Germinal center (tissue), 1 donor: ENCODE measurements at places on chromosomes 7 and 10.

DNA sequence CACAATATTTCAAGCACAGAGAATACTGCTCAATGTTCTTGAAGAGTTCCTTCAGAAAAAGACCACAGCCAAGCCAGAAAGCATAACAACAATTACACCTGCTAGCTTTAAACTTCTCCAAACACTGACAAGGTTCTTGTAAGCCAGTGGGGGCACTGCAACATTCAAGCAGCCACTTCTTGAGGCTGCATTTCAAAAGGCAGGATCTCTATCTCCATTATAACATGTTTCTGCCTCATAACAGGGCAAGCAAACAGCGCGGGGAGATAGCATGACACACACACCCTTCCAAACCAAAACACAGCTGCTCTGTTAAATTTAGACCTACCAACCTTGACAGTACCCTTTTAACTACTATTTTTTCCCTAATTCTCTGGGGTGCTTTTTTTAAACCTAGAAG, 30.8 kb downstream of the CHCHD3 start:
- peak; percentile 21 for DNase-seq

DNA sequence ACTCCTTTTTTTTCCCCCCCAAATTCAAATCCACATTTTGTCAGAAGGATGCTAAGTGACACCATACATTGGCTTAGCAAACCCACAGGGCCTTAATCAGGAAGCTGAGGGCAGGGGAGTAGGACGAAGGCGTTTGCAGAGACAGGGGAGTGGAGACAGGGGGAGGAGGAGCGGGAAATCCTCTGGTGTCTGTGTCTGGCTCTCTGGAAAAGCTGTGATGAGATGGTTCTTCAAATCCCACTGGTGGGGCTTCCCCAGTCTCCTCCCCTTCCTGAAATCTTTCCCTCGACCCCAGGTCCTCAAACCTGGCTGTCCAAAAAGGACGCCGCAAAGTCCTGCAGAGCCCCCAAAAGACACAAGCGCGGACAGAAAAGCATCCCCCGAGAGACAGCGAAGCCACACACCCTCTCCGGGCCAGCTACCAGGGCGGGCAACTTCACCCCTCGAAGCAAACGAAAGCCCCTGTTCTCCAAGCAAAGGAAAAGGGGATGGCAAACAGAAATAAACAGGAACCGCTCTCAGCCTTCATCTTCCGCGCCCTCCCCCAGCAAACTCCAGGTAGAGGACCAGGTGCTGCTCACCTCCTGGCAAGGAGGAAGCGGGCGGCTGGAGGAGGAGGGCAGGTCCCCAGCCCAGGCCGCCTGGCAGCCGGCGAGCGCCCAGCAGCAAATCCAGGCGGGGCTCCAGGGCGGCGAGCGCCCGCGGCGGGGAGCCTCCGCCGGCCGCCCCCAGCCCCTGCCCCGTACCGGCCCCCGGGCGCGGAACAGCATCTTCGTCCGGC, 520 bp downstream of the ELAPOR2 start:
- DNase-seq = peak; percentile 63

DNA sequence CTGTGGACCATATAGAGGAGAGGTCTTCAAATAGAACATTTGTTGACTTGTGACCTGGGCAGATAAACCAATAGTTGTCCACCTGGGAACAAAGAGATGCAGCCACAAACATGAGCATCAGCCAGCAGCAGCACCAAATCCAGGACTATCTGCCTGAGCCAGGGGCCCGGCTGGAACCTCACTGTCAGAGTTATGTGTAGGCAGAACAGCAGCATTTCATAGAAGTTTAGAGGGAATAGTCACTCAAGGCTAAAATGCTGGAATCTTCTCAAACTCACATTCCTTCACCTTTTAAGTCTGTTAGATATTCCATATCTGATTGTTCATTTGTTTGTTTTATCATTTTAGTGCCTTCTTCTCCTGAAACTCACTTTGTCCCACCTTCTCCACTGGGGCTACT, 72.2 kb upstream of the IL6 start:
- no peak for DNase-seq

DNA sequence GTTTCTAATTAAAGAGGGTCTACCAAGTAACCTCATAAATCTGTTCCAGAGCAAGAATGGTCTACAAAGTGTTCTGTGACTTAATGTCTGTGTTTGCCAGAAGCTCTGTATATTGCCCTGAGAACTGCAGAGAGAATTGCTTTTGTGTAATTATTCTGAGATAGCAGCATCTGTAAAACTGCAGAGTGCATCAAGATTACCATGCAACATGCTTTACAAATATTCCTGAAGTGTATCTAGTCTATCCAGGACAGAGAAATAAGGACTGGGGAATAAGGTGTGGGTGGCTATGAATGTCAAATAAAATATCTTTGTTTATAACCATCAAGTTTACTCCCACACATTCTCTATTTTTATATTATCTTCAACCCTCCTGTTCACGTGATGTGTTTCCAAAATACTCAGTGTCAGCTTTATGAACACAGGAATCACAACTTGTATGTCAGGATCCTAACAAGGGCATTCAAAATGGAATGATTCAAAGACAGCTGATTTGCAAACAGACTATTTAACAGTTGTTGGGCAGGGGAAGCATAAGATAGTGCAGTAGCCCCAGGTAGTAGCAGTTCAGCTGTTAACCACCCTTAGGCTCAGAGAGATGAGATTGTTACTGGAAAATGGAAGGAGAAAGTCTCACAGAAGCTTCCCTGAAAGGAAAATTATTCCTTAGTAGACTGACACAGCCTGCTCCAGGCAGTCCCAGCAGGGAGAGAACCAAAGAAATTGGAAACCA, 15.3 kb upstream of the LIPA start:
- no peak for DNase-seq

- DNase-seq = no peak
These were observed 36.3 kb downstream of the AKR1C8 start for GRCh38 chr10:5148678-5149032.

DNA sequence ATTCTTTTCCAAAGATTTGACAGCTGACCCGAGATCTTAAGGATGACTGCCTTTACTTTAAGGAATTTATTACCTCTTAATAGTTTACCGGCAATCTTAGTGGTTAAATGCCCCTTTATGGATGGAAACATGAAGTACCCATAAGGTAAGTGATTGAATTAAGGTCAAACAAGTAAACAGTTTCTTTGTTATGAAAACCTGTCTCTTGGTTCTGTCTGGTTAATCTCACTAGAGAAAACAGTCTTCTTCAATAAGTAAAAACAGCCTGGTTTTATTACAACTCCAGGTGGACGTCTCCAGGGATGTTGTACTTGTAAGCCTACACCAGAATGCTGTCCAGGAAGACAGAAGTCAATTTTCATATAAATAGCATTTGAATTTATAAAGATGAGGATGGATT, 161.8 kb upstream of the MTPN start:
- DNase-seq = no peak

GRCh38 chr7:97623333-97623732, 108.6 kb upstream of the TAC1 start:
- DNase-seq = no peak

DNA sequence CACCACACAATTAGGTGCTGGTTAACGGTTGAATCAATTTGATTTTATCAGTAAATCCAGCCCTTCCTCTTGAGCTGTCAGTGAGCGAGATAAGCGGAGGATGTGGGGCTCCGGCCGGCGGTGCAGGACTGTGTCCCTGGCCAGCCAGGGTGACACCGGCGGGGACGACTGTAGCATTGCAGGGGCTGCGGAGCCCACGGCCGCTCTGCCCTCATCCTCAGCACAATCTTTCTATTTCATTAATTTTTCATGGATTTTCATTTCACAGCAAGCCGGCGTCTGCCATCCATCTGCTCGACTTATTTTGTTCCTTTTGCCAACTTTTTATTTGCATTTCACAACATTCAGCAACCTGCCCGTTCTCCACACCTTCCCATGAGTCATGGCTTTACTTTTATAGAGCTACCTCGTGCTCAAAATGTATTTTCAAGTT, 4.7 kb downstream of the ADARB2 start:
- no peak for DNase-seq

- no peak for DNase-seq
These were observed 125.6 kb downstream of the CALN1 start for GRCh38 chr7:72286519-72286918.

- DNase-seq = no peak
These were observed 30.4 kb downstream of the NRCAM start for GRCh38 chr7:108425714-108426275.

GRCh38 chr7:75042286-75042685, 31.3 kb downstream of the RCC1L start:
- DNase-seq = no peak

DNA sequence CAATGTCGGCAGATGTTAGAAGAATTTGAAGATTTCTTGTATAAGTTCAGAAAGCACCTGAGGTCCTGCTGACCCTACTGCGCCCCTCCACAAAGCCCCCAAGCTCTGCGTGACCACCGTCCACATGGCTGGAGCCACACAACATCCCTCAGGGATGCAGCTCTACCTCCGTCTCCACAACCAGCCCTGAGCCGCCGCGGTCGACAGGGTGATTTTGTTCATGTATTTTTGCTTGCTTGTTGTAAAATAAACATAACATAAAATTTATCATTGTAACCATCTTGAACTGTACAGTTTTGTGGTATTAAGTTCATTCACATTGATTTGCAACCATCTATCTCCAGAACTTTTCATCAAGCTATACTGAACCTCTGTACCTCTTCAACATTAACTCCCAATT, 50.5 kb downstream of the CPXM2 start:
- no peak for DNase-seq

GRCh38 chr10:30862486-30862885, 169.2 kb downstream of the ZNF438 start:
- no peak for DNase-seq

DNA sequence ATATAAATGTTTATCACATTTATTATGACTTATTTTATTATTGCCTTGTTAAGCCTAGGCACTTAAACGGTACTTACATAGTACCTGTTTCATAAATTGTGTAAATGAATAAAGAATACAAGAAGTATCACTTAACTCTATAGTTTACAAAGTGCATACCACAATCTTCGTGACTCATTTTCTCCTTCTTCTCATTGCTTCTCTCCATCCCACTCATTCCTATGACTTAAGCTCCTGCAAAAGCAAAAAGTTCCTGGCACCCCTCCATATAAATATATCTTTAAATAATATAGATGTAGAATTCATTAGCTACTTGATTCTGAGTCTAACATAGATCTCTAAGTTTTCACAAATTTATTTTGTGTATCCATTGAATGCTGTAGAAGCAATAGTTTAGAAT, 1382.0 kb upstream of the CELF2 start:
- DNase-seq = no peak

- DNase-seq = no peak
These were observed 4.1 kb downstream of the JAKMIP3 start for GRCh38 chr10:132069849-132070182.

DNA sequence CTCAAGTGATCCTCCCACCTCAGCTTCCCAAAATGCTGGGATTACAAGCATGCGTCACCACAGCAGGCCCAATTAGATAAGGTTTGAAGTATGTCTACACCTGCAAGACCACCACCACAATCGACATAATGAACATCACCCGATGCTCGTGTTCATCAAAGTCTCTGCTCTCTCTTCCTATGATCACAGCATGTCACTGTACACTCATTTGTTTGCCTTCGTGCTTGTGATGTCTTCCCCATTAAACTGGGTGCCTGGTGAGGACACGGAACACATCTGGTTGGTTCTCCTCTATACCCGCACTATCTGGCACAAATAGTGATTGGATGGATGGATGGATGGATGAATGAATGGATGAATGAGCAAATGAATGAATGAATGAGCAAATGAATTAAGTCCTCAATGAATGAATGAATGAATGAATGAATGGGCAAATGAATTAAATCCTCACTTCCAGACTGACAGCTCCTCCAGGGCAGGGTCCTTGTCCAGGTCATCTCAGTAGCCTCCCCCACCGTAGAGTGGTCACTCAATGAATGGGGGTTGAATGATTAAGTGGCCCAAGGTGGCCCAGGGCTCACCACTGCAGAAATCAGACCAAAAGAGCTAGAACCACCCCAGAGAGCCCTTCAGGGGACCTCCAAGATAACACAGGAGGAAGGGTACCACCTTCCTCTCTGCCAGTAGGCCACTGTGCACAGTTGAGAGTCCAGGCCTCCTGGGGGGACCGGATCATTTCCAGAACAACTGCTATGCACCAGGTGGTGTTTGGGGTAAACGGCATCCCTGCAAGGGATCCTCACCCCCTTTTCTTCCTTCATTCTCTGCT, 101.9 kb upstream of the TNRC18 start:
- no peak for DNase-seq

DNA sequence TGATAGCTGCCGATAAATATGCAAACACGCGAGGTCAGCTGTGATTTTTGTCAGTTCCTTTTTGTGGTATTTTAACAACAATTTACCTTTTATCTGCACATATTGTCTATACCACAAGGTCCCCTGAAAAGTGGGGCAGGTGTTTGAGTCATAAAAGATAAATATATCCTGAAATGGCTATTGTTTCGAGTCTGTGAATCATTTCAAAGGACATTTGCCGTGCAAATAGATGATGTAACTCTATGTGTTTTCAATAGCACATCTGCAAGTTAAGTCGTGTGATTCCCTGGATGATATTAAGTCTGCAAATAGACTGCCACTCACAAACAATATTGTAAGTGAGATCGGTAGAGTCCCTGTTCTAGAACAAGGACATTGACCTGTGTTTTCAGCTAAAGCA, 193.0 kb upstream of the PITRM1 start:
- no peak for DNase-seq

DNA sequence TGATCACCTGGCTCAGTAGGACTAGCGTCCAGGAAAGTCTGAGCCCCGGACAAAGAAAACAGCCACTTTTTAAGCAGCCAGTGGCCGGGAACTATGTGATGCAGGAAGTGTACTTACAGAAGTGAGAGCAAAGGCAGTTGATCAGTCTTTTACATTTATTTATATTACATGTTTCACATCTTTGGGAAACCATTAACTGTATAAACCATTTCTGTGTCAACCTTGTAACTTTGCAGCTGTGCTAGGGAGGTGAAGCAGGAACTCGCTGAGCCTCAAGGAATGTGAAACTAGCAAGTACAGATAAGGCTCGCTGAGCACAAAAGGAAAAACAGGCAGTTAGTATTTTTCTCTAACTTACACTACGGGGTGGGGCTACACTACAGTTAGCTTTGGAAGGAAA, 39.9 kb upstream of the HECW1 start:
- no peak for DNase-seq

- DNase-seq = no peak
These were observed 167.7 kb downstream of the NSUN6 start for GRCh38 chr10:18483516-18484186.

- peak; percentile 54 for DNase-seq
These were observed 46.9 kb downstream of the AHCYL2 start for GRCh38 chr7:129271500-129272355.

DNA sequence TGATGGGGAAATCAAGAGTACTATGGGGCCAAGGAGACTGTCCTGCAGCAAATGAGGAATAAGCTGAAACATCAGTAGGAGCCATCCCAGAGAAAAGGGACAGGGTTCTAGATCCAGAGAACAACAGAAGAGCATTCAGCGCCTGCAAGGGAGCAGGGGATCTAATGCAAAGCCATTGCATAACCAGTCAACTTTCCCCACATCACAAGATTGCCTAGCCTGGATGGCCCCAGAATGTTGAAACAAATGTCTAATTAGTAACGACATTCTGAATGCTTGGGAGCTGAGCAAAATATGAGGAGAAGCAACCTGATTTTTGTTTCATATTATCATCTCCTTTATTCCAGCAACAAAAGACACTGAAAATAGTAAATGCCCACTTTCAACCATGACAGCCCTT, 2.7 kb upstream of the MPP7 start:
- DNase-seq = no peak
